ENCODE measurements at places on chromosomes 5 and 9.

DNA sequence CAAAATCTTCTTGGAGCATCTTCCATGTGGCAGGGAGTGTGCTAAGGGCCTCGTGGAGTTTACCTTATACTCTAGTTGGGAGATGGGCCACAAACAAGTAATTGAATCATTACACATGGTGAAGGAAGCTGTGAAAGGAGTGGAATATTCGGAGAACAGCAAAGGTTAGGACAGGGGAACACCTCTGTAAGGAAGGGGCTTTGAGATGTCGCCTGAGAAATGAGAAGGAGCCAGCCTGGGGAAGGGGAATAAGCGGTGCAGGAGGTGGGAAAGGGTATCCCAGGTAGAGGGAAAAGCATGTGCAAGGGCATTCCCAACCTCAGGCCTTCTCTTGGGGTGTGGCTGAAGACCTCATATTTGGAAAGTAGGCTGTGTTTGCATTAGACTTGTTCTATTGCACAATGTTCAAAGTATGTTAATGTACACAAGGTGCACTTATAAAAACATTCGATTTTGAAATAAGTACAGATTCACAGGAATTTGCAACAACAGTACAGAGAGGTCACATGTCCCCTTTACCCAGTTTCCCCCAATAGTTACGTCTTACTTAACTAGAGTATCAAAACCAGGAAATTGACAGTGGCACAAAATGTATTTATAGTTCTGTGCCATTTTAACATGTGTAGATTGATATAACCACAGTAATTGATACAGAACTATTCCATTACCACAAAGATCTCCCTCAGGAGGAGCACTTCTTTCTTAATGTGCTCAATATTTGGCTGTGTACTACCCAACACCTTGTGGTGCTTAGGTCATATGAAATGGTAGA lies 2.4 kb upstream of the STOM start:
- DNase-seq: no peak

DNA sequence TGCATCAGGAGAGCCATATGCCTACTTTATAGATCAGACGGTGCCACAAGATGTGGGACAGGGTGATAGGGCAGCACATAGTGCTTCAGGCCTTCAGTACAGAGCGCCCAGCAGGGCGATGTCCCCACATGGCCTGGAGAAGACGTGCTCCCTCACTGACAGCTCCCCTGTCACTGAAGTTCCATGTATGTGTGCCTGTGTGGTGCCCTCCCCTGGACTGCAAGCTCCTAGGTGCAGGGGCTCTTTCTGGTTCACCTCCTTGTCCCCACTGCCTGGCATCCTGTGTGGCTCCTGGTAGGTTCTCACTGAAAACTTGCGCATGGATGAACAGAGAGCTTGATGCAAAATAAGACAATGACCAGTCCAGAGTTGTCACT lies 233.1 kb downstream of the GADD45G start:
- no peak for DNase-seq

GRCh38 chr9:87678650-87679355 lies 47.1 kb upstream of the CTSL start:
- DNase-seq: no peak

DNA sequence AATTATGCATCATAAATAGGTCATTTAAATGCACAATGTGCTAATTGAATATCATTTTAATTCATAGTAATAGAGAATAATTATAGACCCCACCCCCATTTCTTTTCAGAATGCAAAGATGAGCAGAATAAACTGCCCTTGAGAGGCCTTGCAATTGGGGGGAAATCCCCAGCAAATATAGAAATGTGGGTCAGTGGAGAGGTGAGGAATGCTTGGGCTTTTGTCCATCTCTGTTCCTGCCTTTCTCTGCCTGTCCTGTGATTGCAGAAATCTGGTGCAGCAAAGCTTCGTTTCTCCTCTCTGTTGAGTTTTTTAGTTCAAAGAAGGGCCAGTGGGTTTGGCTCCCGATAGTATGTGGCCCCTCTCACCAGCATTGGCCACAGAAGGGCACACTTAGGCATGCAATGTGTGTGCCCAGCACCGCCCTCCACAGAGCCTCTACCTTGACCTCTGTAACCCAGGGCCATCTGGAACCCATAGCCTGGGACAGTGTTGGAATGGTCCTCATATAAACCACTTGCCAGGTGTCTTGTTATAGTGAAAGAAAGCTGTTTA lies 164.2 kb downstream of the SEMA6A start:
- no peak for DNase-seq

Data from NCI-H1436 treated with DMSO at 0.1 percent for 48 hours (cell line).